NCI-H1105 treated with DMSO at 0.1 percent for 48 hours (cell line): ENCODE measurements at places on chromosomes 6 and 20.
A peak's percentile ranks its signal among the peaks of the same experiment; 100 is the strongest.

DNA sequence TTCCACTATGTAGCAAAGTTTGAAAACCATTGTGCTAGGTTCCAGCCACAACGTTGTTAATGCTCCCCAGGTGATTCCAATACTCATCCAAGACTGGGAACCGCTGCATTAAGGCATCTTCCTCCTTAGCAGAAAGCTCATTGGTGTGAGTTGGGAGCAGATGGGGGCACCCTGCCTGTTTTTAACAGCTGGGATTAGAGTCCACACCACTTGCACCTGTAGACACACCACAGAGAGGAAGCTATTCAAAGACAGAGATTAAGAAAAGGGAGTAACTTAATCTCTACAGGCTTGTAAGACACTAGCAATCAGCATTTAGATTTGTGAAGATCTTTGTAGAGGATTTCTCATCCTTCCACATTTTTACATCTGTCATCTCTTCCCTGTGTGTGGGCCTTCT is 333.9 kb upstream of the SOX4 start:
- DNase-seq, result no peak

DNA sequence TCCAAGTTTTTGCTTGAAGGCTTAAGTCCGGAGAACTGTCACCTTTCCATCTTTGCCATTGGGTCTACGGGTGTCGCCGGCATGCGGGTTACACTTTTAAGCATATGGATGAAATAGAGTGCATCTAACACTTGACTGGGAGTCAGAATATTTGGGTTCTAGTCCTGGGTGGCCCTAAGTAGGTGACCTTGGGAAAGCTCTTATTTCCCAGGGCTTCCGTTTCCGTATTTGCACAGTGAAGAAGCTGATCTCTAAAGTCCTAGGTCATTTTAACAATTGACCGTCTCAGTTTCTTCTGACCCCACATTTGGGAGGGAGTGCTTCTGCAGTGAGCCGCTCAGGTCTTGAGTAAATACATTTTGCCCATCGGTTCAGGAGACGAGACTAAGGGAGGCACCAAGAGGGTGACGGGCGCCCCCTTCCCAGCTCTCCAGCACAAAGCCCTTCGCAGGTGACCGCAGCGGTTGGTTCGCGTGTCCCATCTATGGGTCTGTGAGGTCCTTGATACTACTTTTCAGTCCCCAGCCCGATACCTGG is 651 bp upstream of the BLTP3A start:
- DNase-seq, result peak; percentile 73

GRCh38 chr6:5422321-5422915 is 161.1 kb downstream of the FARS2 start:
- DNase-seq, result no peak

- DNase-seq, result no peak
Measured at GRCh38 chr6:6629402-6629801, 40.9 kb downstream of the LY86 start.

- no peak for DNase-seq
Measured at GRCh38 chr6:102812242-102812641, 1418.7 kb downstream of the GRIK2 start.

DNA sequence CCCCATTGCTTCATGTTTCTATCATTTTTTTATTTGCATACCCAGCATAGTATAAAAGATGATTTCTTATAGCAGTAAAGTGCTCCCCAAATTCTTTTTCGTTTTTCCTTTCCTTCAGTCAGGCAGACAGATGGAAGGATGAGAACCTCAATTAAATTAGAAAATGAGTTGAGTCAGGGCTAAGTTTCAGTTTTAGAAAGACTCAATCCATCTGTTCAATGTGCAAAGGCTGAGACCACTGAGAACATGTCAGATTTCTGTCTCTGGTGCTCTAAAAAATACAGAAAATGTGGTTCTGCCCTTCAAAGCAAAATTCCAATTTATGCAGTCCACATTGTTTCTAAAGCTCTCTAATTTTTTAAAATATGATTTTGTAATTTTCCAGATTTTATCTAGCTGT is 257.6 kb upstream of the HS3ST5 start:
- DNase-seq, result no peak

- DNase-seq, result no peak
Measured at GRCh38 chr20:43985121-43985520, 70.5 kb downstream of the TOX2 start.

- no peak for DNase-seq
Measured at GRCh38 chr20:36320898-36321695, 15.0 kb downstream of the DLGAP4 start.

- no peak for DNase-seq
Measured at GRCh38 chr6:19587238-19587942, 249.8 kb upstream of the ID4 start.

- DNase-seq, result no peak
Measured at GRCh38 chr20:3785240-3786125, 1.1 kb downstream of the CENPB start.

- no peak for DNase-seq
Measured at GRCh38 chr6:40666530-40666929, 79.4 kb upstream of the LRFN2 start.
